ENCODE measurements at places on chromosomes 5 and 9.

GRCh38 chr5:14787801-14788579 lies 83.6 kb downstream of the ANKH start:
- no peak for DNase-seq

- DNase-seq = no peak
Measured at GRCh38 chr5:7398596-7399280, 2.8 kb downstream of the ADCY2 start.

DNA sequence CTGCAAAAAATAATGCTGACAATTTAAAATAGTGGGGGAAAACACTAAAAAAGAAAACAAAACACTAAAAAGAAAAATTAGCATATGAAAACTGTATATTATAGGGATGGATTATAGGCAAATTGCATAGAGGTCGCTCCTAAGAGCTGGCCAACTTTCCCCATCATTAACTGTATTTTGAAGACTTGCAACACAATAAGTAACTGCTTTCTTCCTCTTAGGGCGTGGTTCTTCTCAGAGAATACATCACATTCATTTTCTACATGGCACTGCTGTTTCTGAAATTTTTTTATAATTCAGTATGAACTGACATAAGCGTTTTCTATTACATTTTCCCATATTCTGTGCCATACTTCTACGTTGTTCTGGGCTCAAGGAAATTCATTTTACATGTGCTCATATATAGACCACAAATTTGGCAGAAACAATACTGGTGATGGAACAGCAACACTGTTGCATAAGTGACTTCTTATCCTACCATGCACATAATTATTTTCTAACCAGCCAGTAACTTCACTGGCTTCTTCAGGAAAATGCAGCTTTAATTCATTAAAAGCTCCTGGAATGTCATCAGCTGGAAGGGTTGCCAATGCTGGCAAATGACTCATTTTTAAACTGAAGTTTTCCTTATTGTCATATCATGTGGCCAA lies 171.2 kb upstream of the DMAC1 start:
- no peak for DNase-seq

DNA sequence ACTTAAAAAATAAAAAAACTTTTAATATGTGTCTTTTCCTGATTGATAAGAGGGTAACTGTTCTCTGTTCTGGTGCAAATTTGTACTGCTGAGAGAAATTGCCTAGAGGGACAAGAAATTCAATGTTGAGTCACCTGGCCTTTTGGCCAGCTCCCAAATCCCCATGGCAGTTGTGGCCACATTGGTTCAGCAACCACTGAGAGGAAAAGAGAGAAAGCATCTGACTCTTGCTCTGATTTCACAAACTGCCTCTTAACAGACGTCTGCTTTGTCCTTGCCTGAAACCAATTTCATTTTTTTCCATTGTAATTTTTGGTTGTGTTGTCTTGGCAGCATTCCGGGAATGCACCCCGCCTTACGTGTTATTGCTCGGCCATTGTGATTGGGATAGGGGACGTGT lies 42.4 kb downstream of the NTRK2 start:
- DNase-seq = no peak

GRCh38 chr5:115480271-115480670 lies 64.3 kb downstream of the FEM1C start:
- DNase-seq = no peak

GRCh38 chr5:2130361-2130760 lies 247.6 kb upstream of the IRX4 start:
- DNase-seq = no peak

DNA sequence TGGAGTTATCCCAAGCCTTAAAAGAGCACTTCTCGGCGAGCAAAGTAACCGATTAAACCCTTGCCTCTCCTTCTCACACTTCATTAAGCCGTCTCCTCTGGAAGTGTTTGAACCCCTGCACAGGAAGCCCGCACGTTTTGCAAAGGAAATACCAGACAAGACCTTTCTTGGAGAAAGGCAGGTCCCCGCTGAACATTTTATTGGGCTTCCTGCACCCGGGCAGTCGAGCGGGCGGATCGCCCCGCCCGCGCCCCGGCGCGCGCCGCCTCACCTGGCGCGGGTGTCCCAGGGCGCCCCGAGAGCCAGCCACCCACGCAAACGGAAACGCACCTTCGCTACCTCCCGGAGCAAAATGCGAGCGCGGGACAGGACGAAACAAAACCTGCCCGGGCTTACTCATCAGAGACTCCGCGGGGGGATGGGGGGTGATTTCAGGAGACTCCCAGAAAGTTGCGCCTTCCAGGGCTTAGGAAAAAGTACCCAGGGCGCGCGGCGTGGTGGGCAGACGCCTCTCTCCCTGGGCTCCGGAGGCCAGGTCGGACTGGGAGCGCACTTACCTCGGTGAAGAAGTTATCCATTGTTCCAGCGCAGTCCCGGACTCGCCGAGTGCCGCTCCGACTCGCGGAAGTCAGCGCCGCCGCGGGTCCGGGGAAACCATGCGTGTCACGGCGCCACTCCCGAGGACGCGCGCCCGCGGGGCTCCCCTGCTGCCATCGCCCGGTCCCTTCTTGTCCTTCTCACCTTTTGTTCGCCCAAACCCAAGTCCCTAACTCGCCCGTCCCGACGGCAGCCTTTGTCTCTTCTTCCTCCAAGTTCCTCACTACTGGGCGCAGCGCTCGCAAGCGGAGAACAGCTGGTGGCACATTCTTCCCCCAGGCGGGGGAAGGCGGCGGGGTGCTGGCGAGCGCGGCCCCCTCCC lies 598 bp downstream of the MYO10 start:
- no peak for DNase-seq

DNA sequence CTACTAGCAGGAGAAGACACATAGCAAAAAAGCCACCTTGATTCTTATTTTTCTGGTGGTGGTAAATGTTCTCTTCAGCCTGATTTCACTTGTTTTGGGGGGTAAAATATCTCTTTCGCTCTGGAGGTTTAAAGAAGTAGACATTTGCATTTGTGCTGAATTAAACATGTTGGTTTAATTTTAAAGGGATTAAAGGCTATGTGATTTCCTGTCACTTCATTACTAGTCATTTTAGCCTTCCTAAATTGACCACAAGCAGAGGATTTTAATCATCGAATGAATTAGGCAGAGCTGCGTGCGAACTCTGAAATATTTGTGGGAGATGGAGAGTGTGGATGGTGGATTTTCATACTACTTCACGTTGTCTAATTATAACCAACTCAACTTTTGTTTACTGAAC lies 4.8 kb downstream of the RASGRF2 start:
- no peak for DNase-seq

DNA sequence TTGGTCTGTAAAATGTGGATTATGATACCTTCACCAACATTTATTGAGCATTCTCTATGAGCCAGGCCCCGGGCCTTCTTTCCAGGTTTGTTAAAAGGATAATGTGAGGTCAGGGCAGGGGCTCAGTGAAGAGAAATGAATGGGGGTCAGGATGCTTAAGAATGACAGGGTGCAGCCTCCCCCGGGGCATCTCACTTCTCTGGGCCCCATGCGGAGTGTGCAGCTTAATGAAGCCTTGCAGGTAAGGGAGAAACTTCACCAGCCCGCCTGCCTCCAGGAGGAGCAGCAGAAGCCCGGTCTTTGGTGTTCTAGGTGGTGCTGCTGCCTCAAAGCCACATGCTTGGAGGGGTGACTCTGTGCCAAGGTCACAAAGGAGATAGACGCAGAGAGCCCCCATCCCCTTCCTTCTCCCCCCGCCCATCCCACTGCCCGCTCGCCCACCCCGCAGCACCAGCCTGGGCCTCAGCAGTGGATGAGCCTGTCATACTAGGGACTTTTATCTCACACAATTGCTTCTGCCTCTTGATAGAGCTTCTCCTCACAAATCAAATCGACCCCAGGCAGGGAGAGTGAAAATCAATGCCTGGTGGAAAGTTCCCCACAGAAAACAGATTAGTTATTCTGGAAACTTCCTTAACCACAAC lies 244.8 kb downstream of the PBX3 start:
- DNase-seq = no peak

- no peak for DNase-seq
Measured at GRCh38 chr5:138128334-138128733, 10.9 kb downstream of the NME5 start.

DNA sequence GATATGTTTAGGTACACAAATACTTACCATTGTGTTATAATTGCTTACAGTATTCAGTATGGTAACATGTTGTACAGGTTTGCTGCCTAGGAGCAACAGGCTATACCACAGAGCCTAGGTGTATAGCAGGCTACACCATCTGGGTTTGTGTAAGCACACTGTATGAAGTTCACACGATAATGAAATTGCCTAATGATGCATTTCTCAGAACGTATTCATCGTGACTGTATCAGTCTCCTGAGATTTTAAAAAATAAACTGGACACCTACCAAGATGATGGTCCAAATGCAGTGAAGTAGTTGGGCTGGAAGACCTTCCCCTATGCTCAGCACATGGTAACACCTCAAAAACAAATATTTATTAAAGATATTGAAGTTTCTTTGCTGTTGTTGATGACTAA lies 103.3 kb upstream of the NFIB start:
- DNase-seq = no peak

DNA sequence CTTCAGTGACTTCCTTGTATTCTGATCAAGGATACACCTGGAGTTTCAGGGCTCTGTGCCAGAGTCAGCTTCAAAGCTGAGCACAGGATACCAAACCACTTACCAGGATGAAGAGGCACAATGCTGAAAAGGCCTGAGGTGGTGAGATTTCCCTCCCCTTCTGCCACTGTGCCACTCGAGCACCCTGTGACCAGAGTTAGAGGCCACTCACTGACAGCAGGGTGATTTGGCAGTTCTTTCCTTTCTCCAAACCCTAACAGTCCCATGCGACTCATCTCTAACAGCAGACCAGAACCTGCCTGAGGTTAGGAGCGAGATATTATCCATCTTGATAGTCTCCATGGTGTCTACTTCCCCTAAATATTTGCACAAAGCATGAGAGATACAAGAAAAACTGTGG lies 1.8 kb downstream of the PLGRKT start:
- no peak for DNase-seq

DNA sequence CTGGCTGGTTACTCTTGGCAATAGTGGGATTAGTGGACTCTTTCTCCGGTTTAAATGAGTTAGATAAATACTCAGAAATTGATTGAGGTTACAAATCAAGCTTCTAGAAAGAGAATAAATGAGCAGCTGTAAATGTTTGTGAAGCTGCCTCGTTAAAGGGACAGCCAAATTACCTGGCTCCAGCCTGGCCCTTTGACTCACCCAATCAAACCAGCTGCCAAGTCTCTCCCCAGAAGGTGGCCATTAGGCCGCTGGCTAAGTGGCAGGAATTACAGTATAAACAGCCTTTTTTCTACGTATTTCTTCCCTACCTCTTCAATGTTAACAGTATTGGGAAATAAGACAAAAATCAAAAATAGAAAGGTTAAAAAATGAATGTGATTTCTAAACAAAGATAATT lies 46.0 kb upstream of the SRFBP1 start:
- no peak for DNase-seq

DNA sequence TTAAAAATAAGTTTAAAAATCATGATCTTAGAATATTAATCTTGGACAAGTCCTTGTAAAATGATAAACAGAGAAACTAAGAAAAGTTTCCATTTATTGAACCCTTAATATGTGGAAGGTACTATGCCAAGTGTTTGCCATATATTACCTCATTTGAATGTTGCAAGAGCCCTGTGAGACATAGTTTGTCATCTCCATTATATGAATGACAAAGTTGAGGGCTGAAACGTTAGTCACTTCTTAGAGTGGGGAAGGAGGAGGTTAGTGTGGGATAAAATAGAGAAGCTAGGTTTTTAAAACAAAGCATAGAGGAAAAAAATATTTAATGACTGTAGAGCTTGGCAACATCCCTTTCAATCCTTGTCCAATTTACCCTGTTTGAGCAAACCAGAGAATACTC lies 2.0 kb downstream of the TNC start:
- DNase-seq = no peak
